ENCODE measurements at places on chromosomes 7 and 10.

GRCh38 chr10:116683821-116684220 lies 58.5 kb downstream of the HSPA12A start:
- DNase-seq: no peak

DNA sequence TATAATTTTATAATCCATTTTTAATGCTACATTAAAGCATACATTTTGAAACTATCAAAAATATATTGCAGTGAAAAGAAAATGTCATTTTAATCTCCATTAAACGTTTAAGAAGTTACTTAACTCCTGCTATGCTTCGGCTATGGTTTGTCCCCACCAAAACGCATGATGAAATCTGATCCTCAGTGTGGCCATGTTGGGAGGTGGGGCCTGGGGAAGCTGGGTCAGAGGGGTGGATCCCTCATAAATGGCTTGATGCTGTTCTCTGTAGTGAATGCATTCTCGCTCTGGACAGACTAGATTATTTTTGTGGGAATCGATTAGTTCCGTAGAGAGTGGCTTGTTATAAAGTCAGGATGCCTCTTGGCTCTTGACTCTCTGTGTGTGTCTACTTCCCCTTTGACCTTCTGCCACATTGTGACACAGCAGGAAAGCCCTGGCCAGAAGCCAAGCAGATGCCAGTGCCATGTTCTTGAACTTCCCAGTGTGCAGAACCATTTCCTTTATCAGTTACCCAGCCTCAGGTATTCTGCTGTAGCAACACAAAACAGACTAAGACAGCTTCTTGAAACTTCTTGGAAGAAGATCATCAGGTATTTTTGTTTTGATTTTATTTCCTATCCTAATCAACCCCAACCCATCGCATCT lies 77.8 kb downstream of the TCERG1L start:
- DNase-seq: no peak

DNA sequence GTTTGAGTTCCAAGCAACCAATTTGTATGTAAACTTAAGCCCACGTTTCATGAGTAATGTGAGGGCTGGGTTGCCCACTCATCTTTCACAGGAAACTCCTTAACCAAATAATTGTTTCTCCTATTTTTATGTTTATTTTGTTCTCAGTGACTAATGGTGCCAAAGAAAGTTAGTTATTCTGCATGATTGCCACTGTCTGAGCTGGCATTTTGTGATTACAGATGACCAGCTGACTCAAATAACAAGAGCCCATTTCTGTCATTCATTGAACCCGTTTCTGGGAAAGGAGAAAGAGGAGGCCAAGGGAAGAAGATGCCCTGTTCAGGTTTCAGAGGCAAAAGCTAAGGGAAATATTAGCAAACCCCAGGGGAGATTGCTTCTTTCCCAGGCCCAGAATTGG lies 186.9 kb upstream of the MYO3A start:
- no peak for DNase-seq

DNA sequence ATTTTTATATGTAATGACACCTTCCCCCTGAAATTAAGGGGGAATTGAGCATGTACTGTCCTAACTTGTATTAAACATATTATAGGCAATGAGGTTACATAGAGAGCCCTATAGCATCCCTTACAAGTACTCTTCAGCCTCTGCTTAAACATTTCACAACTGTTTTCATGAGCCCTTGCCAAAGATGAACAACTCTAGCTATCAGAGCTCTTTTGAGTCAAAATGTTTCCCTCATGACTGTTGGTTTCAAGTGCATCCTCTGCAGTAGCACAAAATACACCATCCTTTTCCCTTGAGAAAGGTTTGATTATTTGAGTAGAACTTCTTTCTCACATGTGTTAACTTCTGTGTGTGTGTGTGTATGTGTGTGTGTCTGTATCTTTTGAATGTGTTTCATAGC lies 1157.6 kb upstream of the CELF2 start:
- DNase-seq: no peak

- DNase-seq: no peak
These were observed 109.9 kb downstream of the NEURL1 start for GRCh38 chr10:103603382-103603781.

DNA sequence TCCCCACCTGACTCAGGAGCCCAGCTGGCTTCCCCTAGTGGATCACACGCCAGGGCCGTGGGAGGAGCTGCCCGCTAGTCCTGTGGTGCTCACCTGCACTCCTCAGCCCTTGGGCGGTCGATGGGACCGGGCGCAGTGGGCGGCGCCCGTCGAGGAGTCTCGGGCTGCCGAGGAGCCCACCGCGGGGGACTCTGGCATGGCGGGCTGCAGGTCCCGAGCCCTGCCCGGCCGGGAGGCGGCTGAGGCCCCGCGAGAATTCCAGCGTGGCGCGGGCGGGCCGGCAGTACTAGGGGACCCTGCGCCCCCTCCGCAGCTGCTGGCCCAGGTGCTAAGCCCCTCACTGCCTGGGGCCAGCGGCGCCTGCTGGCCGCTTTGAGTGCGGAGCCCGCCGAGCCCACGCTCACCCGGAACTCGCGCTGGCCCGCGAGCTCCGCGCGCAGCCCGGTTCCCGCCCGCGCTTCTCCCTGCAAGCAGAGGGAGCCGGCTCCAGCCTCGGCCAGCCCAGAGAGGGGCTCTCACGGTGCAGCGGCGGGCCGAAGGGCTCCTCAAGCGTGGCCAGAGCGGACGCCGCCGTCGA lies 367.9 kb downstream of the TYW1 start:
- no peak for DNase-seq

- DNase-seq: no peak
These were observed 622.4 kb downstream of the NRG3 start for GRCh38 chr10:82497439-82497838.

DNA sequence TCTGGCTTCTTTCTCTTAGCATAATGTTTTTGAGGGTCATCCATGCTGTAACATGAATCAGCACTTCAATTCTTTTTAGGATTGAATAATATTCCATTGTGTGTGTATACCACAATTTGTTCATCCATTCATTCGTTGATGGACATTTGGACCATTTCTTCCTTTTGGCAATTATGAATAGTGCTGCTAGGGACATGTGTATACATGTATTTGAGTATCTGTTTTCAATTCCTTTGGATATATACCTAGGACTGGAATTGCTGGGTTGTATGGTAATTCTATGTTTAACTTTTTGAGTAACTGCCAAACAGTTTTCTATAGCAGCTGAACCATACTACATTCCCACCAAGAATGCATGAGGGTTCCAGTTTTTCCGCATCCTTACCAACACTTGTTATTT lies 39.2 kb downstream of the GBF1 start:
- DNase-seq: no peak

DNA sequence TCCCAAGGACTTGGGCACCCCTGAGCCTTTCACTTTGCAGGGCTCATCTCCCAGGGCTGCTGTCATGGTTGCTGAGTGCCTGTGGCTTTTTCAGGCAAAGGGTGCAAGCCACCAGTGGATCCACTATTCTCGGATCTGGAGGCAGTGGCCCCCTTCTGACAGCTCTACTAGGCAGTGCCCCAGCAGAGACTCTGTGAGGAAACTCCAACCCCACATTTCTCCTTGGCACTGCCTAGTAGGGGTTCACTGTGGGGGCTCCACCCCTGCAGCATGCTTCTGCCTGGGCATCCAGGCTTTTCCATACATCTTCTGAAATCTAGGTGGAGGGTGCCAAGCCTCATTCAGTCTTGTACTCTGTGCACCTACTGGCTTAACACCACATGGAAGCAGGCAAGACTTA lies 675.0 kb upstream of the MBL2 start:
- no peak for DNase-seq

DNA sequence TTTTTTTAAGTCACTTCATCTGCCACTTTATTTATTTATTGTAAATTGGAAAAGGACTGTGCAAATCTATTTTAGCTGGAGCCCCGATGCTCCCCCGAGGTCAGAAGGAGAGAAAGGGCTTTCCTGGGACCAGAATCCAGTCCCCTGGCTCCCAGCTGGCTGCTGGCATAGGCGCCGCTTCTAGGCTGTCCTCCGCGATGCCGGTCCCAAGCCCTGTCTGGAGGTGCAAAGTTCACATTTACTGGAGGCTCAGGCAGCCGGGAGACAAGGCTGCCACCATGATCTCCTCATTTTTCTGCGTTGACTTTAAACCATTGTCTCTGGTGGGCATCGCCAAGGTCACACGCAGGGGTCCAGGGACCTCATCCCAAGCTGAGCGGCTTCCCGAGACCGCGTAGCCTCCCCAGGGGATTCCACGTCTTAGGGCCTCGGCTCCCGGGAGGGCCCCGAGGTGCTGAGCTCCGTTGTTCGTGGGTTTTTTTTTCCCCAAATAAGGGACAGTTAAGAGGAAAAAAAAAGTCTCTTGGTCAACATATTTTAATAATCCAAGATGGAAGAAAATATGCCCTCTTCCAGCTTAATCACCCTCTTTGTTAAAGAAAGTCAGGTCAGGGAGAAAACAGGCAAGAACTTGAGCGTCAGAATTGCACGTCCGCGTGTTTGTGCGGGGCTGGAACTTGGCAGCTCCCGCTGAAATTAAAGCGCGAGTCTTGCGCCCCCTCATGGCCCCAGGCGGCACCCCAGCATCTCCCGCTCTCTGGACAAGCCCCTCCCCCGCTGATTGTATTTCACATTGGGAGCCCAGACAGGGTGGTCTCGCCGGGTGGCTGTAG lies 11.9 kb downstream of the RGR start:
- peak; percentile 42 for DNase-seq

DNA sequence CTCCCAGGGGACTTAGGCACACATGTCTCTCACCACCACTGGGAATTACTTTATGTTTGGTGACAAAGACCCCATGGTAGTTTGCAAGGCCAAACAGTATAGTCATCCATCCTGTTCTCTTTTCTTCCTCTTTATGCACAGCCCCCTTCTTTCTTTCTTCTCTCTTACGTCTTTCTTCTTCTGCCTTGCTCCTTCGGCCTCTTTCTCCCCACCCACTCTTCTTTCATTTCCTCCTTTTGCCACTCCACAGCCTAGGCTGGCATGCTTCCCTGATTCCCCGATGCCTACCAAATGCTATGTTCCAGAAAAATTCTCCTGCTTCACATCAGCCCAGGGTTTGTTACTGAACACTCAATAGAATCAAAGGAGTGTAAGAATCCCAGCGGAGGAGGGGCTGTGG lies 62.4 kb upstream of the MKLN1 start:
- no peak for DNase-seq

DNA sequence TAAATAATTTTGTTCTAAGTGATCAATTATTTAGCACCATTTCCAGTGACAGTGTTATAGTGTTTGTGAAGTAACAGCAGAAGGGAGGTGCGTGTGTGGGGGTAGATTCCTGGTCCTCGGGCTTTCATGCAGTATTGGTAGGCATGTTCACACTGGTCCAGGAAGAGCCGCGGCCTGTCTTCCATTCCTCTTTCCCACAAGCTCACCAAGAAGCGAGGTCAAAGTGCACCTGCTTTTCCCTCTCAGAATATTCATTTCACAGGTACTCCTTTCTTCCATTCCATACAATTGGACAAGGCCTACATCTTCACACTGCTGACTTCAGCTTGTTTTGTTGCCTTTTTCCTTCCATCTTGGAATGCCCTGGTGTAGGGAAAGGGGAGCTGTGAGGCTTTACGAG lies 151.8 kb upstream of the CELF2 start:
- DNase-seq: no peak

- DNase-seq: no peak
These were observed 173.6 kb upstream of the TEX47 start for GRCh38 chr7:88969167-88969566.

DNA sequence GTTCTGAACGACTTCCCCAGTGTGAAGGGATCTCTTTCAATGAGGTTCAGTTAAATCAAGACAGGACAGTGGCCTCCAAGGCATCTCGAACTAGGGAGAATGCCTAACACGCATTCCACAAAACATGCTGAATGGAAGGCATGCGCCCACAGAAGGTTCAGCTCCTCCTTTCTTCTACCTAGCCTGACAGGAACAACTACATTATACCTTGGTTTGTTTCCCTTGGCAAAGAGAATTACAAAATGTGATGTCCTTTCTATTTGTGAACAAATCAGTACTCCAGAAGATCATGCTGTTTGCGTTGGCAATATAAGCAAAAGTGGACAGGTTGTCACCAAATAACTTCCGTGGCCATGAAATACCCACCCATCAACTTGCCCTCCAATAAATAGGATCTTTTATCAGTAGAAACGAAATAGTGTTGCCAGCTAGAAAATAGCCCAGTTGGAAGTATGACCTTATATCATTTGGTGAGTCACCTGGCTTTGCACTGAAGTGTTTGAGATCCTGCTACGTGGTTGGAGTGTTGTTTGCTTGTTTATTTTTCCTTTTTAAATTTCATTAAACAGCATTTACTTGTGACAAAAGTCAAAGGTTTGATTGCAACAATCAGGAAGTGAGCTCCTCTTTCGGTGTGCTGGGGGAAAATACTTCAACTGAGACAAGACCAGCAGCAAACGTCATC lies 117.0 kb upstream of the FAM204A start:
- no peak for DNase-seq

GRCh38 chr7:22193450-22193983 lies 163.4 kb downstream of the RAPGEF5 start:
- DNase-seq: no peak

DNA sequence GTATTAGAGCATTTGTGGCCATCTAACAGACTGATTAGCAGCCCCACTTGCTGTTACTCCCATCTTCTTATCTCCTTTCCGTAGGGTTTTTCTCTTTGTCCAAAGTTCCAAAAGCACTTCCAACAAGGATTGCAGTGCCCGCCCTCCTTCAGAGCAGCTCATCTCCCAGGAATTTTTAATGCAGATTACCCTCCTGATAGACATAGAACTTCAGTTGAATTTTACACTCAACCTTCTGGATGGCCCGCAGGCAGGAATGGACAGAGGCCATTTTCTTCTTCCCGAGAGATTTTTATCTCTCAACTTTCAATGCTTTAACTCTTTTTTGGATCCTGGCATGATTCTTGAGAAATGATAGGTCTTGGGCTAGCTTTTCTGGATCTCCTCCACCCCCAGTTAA lies 23.3 kb downstream of the PRKG1 start:
- no peak for DNase-seq

DNA sequence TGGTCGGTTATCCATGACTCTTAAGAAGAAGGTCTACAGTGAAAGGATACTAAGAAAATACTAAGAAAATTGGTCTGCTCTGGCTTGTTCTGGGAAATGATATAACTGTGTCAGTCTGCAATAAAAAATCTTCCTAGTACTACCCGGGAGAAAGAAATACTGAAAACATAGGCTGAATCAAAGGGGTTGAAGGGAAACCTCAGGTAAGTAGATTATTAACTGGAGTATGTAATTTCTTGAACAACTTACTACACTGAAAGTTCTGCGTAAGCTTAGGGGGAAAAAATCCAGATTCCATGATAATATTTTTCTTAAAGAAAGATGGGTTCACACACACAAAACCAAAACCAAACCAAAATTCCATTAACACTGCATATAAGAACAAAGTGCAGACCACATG lies 143.3 kb downstream of the KMT2E start:
- DNase-seq: no peak

DNA sequence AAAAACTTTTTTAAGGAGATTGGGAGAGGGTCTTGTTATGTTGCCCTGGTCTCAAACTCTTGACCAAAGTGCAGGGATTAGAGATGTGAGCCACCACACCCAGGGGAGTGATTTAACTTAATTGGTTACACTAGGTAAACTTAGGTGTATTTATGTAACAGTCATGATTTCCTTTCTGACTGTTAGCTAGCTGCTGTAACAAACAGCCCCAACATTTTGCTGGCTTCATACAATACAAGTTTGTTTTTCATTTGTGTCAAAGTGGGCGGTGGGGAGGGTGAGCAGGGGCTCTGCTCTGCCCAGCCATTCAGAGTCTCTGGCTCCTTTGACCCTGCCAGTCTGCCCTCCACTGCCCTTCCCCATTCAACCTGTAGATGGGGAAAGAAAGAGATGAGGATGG lies 9.3 kb downstream of the DOCK1 start:
- no peak for DNase-seq
